ENCODE measurements at places on chromosomes 13 and 19.

GRCh38 chr19:39996218-39996810, 546 bp upstream of the ZNF546 start:
- DNase-seq = no peak

DNA sequence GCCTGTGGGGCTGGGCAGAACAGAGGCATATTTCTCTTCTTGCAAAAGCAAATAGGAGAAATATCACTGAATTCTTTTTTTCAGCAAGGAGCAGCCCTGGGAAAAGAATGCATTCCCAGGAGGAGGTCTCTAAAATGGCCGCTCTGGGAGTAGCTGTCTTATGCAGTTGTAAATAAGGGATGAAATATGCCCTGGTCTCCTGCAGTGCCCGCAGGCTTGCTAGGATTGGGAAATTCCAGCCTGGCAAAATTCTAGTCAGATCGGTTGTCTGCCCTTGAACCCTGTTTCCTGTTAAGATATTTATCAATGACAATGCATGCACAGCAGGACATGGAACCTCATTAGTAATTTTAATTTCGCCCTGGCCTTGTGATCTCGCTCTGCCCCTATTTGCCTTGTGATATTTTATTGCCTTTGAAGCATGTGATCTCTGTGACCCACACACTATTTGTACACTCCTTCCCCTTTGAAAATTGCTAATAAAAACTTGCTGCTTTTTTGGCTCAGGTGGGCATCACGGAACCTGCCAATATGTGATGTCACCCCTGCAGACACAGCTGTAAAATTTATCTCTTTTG, 1993.2 kb downstream of the PCDH9 start:
- no peak for DNase-seq

- DNase-seq = no peak
Measured at GRCh38 chr13:106915146-106915545, 347.2 kb upstream of the ARGLU1 start.

DNA sequence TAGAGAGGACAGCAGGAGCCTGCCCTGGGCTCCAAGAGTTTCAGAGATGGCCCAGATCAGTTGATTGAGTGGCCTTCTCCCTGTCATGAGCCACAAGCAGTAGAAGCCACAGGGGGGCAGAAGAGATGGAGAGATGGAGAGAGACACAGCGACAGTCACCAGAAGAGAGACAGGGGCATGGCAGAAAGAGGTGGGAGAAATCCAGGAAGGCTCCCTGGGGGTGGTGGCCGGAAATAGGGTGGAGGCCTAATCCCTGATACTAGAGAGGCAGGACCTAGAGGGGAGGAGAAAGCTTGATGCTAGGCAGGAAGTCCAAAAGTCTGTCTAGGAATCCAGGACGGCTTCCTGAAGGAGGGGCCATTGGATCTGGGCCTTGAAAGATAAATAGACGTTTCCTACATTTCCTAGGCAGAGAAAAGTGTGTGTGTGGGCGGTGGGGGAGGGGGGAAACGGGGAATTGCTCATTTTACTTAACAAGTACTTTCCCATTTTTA, 9.6 kb upstream of the TPM4 start:
- peak; percentile 74 for DNase-seq

- no peak for DNase-seq
Measured at GRCh38 chr13:35964863-35965180, 166.4 kb downstream of the DCLK1 start.

- no peak for DNase-seq
Measured at GRCh38 chr19:21611659-21612402, 106.4 kb downstream of the ZNF429 start.

GRCh38 chr19:51122112-51122981, 2.4 kb upstream of the SIGLEC9 start:
- DNase-seq = no peak

GRCh38 chr19:47315125-47315821, 5.6 kb downstream of the C5AR1 start:
- DNase-seq = peak; percentile 21

DNA sequence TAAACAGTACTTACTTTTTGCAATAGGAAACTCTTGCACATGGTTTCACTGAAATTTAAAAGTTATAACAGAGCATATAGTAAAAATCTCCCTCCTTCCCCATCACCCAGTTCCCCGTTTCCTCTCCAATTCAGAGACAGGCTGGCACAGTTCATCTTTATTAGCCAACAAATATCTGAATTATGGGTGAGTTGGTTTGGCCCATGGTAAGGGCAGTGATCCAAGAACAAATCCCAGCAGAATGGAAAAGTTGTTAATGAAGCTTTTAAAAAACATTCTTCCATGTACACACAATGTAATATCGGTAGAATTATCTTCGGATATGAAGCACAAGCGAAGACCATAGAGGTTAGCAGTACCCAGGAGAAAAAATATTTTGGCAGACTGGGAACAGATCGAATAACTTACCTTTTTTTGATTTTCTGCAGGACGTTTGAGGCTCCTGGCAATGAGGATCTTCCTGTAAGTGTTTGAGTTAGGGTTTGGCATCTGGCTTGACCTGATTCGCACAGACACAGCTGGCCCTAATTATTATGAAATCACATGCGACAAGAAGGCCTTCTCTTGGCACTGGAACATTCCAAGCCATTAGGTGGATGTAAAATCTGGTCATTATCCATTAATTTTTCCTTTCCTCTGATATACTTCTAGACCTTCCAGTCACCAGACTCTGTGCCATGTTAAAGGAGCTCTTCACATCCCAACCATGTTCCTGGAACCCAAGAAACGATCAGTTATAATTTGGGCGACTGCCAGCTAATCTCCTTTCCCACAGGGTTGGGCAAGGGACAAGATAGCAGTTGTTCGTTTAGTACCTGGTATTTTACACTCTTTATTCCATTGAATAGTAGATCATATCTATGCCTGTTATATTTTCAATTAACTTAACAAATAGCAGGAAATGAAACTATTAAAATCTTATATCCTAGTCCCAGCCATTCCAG, 139.4 kb upstream of the TSC22D1 start:
- no peak for DNase-seq

GRCh38 chr13:86185636-86186035, 386.4 kb upstream of the SLITRK6 start:
- no peak for DNase-seq

DNA sequence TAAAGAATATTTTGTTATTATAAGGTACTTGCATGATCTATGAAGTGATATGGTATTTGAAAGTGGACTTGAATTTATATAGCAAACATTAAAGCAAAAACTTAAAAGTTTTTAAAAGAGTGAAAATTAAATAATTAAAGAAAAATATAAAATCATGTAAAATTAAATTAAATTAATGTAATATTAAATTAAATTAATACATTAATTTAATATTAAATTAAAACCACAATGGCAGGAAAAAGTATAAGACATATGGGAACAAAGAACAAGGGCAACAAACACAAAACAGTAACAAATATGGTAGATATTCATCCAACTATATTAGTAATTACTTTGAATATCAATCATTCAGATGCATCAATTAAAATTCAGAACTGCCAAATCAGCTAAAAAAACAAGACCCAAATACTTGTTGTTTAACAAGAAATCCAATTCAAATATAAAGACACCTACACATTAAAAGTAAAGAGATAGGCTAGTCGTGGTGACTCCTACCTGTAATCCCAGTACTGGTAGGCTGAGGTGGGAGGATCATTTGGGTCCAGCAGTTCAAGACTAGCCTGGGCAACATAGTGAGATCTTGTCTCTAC, 992.2 kb upstream of the MIR17HG start:
- no peak for DNase-seq

- DNase-seq = no peak
Measured at GRCh38 chr13:98632961-98633360, 56.1 kb upstream of the STK24 start.

- DNase-seq = peak; percentile 7
Measured at GRCh38 chr13:76667551-76667950, 218.7 kb downstream of the KCTD12 start.

GRCh38 chr13:36862722-36863121, 43.7 kb downstream of the RFXAP start:
- no peak for DNase-seq

GRCh38 chr13:97749174-97749573, 204.3 kb upstream of the IPO5 start:
- no peak for DNase-seq

- no peak for DNase-seq
Measured at GRCh38 chr13:40916207-40916998, 102.7 kb downstream of the ELF1 start.

DNA sequence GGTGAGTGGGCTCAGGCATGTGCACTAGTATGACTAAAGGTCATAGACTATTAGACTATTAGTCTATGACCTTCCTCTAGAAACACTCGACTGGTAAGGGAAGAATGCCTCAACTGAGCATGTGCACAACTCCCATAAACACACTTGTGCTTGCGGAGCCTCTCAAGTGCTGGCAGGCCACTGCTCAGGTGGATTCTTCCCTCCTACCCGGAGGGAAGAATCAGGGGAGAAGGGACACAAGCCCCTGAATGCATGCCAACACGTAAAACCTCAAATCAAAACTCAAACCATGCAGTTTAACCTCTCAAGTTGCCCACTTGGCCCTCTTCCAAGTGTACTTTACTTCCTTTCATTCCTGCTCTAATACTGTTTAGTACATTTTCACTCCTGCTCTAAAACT, 287.6 kb upstream of the SGCG start:
- no peak for DNase-seq

DNA sequence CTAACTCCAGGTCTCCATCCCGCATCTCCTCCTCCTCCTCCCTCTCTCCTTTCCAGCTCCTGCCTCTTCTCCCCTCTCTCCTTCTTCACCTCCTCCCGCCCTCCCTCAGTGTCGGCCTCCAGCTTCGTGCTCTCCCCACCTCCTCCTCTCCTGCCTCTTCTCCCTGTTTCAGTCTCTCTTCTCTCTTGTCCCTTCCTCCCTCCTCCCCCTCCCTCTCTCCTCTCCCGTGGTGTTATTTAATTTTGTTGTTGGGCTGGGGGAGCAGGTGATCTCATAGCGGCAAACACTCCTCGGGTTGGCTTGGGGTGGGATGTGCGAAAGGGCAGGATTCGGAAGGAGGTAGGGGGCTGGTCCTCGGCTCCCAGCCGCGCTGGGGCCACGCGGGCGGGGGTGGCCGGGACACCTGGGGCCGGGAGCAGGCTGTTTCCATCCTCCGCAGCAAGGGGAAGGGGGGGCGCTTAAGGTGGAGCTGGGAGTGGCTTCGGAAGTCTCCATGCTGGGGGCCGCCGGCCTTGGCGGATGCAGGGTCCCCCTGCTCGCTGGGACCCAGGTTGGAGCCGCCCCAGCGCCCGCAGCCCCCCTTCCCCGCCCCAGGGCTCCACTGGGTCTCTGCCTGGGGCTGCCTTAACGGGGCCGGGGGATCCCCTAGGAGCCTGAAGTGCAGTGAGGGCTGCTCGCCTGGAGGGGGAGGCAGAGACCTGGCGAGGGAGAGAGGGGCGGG, at the start of gene CA11:
Gene CA11 (minus strand): TSS at position 187 of the 721 bp plus-strand sequence. CDS start 555 bp downstream, outside the sequence.
- DNase-seq = peak; percentile 95

GRCh38 chr13:28128030-28128429, 10.3 kb upstream of the PAN3 start:
- DNase-seq = no peak

GRCh38 chr19:9720541-9720940, 45.6 kb upstream of the ZNF562 start:
- DNase-seq = no peak

- DNase-seq = peak; percentile 61
Measured at GRCh38 chr13:51286135-51287002, 53.1 kb upstream of the SERPINE3 start.

- DNase-seq = no peak
Measured at GRCh38 chr13:90238413-90238812, 1109.1 kb upstream of the MIR17HG start.

DNA sequence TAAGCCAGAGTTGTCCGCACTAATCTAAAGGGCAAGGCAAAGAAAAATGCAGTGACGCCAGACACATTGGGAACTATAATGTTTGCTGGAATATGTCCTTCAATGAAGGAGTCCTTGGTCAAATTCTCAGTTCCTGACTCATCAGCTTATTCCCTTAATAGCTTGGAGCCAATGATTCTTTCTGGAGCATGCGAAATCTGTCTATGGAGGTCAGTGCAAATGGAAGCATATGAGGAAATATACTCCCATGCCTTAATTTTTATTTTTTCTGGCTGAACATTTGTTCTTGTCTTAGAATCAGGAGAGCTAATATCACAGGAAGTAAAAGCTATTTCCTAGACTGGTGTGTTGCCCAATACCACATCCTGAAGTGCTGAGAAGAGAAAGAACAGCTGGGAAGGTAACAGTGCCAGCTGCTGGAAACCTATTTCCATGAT, 289.8 kb upstream of the SPRY2 start:
- DNase-seq = no peak

Data from CD4-positive, alpha-beta T cell treated with Interleukin-12 subunit alpha and Interleukin-12 subunit beta, for 1 hour (primary cell).